ENCODE measurements at places on chromosomes 2 and 18.

GRCh38 chr18:55185391-55185790 is 226.1 kb upstream of the CCDC68 start:
- DNase-seq = no peak

- no peak for DNase-seq
Observed at GRCh38 chr18:919078-919477, 14.4 kb downstream of the ADCYAP1 start.

GRCh38 chr2:68317971-68318913 is 1.5 kb downstream of the CNRIP1 start:
- no peak for DNase-seq

DNA sequence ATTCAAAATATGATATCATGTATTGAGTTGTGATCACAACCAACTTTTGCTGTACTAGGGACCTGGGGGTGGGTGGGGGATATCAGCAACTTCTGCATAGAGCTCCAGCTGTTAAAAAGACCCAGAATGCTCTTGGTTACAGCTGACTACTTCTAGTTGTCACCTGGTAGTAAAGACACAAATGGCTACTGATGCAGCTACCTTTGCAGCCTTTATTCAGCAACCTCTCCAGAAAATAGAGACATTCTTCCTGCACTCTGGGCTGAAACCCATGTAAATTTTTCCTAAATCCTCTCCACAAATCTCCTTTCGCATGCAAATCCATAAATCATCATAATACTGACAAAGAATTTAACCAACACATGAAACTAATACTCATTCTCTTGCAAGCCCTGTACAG is 238.3 kb downstream of the TCF4 start:
- DNase-seq = no peak
